Ascending aorta (tissue), 2 donors: ENCODE measurements at places on chromosomes 6 and 20. TPM values are rescaled to one million over a fixed set of nuclear protein-coding genes. Genes with fewer than 3 reads are reported as not detected.

- H3K4me3 ChIP-seq: no peak overlapping the region
- peaks cover 20% of the 10 kb centered on the region for H3K36me3 ChIP-seq
- no peaks in the 10 kb centered on the region for H3K27me3 ChIP-seq
Observed at GRCh38 chr6:125899726-125900182, 56.8 kb upstream of the HINT3 start.

The CLIC5 gene
- total RNA-seq: 7.6 TPM

The UBE3D gene
- 0.21 TPM for total RNA-seq

The ENPP5 gene
- 0.53 TPM for total RNA-seq

The EPHA7 gene
- total RNA-seq: 0.43 TPM
